ENCODE measurements at places on chromosomes 11 and 22.

DNA sequence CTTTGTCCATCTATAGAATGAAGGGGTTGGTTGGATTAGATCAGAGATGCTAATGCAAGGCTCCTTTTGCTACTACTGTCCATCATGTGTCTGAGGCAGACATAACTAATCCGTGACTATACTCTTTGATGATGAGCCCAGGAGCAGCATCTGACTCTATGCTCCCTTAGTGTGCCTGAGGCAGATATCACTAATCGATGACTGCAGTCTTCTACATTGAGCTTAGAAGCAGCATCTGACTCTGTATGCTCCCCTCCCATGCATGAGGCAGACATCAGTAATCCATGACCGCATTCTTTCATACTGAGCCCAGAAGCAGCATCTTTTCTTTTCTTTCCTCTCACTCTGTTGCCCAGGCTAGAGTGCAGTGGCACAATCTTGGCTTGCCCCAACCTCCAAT lies 4.2 kb downstream of the TCN2 start:
- DNase-seq: no peak

GRCh38 chr11:64762277-64762673 lies 2.5 kb upstream of the PYGM start:
- DNase-seq: peak; percentile 49

DNA sequence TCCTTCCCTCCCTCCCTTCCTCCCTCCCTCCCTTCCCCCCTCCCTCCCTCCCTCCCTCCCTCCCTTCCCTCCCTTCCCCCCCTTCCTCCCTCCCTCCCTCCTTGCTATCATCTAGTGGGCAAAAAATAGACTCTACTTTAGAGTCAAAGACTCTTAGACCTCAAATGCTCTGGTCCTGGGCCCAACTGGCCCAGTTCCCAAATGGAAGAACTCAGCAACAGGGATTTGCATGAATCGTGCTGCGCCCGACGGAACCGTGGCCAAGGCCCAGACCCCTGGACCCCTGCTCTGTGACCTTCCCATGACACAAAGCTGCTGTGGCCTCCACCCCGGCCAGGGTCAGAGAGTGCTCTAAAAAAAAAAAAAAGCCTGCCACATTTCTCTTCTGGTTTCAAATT lies 97.4 kb downstream of the WNT7B start:
- DNase-seq: no peak

GRCh38 chr11:31421820-31422219 lies 52.2 kb downstream of the DNAJC24 start:
- DNase-seq: no peak

DNA sequence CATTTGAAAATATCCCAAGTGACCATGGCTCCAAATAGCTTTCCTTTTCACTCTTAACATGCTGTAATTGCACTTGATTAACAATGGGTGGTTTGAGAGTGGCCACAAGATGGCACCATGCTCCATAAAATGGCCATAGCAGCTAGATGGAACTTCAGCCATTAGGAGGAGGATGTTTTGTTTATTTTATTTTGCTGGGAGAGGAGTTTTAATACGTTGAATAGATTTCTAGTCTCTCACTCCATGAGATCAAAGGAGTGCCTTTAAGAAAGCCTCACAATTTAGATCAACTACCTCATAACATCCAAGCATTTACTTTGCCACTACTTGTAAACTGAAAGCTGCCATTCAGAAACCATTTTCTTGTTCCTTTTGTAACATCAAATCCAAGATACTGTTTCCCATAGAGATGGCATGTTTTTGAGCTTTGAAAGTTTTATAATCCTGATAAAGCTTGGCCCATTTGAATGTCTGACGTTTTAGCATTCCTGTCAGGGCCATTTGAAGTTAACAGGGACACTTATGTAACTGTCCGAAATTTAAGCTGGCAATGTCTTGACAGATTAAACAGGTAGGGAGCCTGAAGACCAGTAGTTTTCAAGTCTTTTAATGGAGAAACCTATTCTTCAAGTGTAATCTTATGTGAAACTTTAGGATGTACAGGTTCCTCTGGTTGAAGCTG lies 4.7 kb downstream of the FEN1 start:
- peak; percentile 68 for DNase-seq

DNA sequence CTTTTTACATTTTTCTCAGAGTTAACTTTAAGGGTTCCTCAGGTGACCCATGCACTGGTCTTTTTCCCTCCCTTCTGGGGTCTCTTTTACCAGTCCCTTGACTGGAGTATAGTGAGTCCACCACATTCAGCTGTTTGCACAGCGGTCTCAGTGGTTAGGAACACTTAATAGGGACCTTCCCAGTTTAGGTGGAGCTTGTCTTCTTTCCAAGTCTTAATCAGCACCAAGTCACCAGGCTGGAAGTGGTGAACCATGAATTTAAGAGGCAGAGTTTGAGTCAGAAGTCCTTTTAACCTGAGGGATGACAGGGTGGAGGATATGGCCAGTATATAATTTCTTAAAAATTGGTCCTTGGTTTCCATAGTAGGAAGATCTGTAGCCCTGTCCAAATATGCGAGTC lies 349.7 kb upstream of the MPPED2 start:
- no peak for DNase-seq

DNA sequence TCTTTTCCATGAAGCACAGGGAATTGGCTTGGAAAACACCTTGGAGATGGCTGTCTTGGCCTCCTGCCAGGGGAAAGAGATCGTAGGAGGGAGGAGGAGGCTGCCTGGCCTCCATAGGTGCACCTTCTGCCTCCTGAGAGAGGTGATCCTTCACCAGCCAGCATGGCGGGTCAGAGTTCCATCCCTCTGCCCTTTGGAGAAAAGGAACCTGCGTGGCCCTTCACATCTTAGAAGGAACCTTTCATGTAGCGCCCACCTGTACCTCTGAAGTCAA lies 58.2 kb upstream of the DRD2 start:
- no peak for DNase-seq

DNA sequence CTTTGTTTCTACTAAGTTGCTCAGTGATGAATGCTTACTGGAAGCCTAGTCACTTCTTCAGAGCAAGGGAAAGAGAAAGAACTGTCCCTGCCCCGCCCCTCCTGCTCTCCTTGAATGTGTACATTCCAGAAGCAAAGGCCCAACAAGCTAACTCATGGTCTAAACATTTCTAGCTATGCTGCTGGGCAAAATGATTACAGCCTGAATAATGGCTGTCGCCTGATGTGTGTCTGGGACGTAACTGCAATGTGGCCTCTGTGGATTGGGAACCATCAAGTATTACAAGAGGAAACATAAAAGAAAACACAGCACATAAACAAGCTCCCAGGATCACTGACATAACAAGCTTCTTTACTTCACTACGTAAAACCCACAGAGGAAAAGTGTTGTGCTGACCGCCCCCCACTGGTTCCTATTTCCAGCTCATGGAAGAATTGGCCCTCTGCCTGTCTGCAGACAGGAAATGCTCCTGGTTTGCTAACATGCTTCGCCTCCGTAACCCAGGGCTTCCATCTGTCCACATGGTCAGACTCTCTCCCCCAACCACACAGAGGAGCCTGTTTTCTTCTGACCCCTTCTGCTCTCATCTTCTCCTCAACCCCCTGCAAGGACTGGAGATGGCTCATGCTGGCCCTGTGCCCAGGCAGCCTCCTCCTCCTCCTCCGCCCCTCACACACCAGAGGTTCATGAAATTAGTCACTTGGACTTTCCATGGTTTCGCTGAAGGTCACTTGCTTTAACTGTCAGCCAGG lies 187.2 kb downstream of the MAML2 start:
- peak; percentile 78 for DNase-seq

- no peak for DNase-seq
Observed at GRCh38 chr11:93957397-93957952, 63.7 kb upstream of the HEPHL1 start.

DNA sequence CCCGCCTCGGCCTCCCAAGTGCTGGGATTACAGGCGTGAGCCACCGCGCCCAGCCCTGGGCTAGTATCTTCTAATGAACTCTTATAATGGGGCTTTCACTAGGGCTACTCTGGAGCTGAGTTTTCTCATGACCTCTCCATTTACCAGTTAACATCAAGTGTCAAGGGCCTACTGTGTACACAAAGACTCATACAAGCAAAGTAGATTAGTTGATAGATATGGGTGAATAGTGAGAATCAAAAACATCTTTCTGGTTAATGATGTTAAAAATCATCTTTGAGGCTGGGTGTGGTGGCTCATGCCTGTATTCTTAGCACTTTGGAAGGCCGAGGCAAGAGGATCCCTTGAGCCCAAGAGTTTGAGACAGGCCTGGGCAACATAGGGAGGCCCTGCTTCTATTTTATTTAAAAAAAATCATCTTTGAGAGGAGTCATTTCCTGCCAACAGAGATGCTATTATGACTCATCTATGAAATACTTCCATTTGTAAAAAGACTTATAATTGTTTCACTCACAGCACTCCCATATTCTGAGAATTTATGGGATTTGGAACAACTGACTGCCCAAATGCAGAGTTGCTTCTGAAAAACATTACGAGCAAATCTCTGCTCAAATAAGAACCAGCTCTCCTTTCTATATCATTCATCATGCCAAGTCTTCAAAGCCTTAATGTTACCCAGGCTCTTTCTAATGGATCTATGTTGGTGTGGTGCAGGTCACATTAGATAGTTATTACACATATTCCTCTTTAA lies 57.0 kb downstream of the GDPD4 start:
- DNase-seq: no peak

- no peak for DNase-seq
Observed at GRCh38 chr11:116461789-116462188, 311.0 kb downstream of the BUD13 start.

GRCh38 chr22:24440270-24440717 lies 12.9 kb downstream of the ADORA2A start:
- DNase-seq: no peak

- peak; percentile 59 for DNase-seq
Observed at GRCh38 chr11:2302306-2302895, 588 bp downstream of the TSPAN32 start.

DNA sequence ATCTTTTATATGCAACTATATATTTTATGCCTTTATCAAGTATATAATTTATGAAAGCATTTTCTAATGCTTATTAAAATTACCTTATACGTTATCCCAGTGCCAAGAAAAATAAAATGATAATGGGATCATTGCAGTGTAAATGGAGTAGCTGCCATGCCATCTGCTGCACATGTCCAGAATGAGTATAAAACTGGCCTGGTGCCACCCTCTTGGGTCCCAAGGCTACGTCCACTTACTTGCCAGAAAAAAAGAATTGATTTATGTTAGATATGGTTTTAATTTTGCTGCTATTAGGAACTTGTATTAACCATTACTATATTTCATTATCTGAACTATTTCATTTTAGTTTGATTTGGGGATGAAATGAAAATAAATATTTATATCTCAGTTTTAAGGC lies 1127.1 kb upstream of the CNTN5 start:
- no peak for DNase-seq

- DNase-seq: no peak
Observed at GRCh38 chr22:29116397-29117123, 43.7 kb downstream of the KREMEN1 start.

DNA sequence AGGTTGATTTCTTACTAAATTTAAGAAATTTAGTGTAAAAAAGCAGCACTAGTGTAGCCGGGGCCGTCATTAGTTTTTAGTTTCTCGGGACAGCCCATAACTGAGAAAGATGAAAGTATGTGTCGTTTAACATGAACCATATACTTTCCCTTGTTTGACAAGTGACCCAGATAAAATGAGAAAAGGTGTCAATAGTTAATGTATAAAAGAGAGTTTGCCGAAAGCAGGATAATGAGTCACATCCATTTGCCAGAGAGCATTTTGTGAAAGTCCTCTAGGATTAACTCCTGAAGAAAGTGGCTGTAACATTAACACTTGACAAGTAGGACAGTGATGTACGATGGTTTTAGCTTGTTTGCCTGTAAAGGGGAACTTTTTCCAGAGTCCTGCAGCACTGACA lies 13.5 kb downstream of the OR52K1 start:
- DNase-seq: no peak

- DNase-seq: no peak
Observed at GRCh38 chr11:14308114-14308896, 50.7 kb downstream of the RRAS2 start.

DNA sequence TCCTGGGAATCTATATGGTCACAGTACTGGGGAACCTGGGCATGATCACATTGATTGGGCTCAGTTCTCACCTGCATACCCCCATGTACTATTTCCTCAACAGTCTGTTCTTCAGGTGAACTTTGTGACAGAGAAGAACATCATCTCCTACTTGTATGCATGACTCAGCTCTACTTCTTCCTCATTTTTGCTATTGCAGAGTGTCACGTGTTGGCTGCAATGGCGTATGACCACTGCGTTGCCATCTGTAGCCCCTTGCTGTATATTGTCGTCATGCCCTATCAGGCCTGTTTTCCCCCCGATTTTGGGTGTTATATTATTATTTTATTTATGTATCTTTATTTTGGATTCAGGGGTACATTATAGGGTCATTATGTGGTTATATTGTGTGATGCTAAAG lies 2.4 kb upstream of the OR8G1 start:
- no peak for DNase-seq

DNA sequence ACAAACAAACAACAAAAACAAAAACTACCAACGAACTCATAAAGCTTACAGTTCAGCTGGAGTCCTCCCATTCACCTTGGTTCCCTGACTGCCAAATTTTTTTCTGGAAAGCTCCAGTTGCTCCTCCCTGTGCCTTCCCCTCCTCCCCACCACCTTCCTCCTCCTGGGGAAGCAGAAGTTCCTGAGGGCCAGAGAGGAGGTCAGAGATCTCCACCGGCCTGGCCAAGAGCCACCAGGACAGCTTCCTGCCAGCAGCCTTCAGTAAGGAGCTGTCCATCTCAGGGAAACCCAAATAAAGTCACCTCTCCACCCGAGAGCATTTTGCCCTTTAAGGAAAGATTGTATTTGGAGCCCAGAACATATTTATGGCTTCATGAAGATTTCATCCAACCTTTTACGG lies 20.0 kb downstream of the APLNR start:
- DNase-seq: no peak

GRCh38 chr22:45532235-45532631 lies 29.6 kb downstream of the FBLN1 start:
- no peak for DNase-seq

- DNase-seq: no peak
Observed at GRCh38 chr11:100618914-100619313, 68.2 kb upstream of the ARHGAP42 start.

GRCh38 chr22:20205964-20206708 lies 55.3 kb upstream of the CCDC188 start:
- peak; percentile 80 for DNase-seq

Data from activated T-cell treated with anti-CD3 and anti-CD28 coated beads, Interleukin-2, amount 50 U/mL, for 48 hours (primary cell).